ENCODE measurements at places on chromosomes 3 and 15.

DNA sequence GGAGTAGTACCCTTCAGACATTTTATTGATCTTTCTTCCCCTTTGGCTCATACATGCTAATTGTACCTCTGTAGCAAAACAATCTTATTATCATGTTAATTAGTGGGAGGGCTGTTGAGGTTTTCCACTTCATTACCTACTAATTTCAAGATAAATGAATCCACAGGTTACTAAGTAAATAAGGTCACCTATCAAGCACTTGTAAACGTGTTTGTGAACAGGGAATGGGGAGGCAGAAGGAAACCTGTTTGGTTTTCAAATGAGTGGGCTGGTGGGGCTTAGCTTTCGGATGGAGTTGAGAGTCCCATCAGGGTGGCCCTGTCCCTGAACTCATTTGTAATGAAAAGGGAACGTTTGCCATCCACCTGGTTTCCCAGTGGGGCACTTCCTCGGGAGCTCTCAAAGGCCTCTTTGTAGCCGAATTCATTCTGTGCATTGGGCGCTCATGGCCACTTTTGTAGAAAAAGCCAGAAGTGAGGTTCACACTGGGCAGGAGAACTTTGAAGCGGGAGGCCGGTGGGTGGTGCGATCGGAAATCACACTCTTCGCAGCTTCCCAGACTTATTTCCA lies 419.8 kb upstream of the NR2F2 start:
- DNase-seq = no peak

DNA sequence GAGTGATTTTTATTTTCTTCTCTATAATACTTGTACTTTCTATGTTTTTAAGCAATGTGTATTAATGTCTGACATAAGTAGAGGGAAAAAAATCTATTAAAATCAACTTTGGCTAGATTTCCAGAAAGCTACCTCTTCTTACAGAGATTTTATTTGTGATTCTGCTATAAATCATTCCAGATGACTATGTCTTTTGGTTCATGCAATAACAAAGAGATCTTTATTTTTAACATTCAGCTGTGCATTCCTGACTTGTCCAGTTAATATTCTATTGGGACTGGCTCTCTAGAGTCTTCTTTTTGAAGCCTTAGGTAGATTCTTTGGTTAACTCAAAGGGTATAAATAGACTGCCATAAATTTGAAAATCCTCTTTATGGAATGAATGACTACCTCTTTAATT lies 74.3 kb upstream of the ARPP21 start:
- DNase-seq = no peak

GRCh38 chr3:23484386-23484785 lies 281.3 kb downstream of the UBE2E2 start:
- no peak for DNase-seq

DNA sequence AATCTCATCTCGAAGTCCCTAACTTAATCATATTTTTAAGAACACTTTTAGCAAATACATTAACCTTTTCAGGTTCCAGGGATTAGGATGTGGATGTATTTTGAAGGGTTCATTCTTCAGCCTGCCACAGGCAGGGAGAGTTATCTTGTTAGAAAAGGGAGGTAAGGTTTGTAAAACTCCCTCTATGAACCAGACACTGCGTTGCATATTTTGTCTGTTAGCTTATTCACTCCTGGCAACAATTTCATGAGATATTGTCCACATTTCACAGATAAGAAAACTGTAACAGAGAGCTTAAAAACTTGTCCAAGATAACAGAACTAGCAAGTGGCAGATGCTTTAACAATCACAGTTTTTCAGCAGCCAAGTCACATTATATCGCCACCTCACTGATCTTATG lies 155.4 kb downstream of the DIPK2A start:
- DNase-seq = no peak

DNA sequence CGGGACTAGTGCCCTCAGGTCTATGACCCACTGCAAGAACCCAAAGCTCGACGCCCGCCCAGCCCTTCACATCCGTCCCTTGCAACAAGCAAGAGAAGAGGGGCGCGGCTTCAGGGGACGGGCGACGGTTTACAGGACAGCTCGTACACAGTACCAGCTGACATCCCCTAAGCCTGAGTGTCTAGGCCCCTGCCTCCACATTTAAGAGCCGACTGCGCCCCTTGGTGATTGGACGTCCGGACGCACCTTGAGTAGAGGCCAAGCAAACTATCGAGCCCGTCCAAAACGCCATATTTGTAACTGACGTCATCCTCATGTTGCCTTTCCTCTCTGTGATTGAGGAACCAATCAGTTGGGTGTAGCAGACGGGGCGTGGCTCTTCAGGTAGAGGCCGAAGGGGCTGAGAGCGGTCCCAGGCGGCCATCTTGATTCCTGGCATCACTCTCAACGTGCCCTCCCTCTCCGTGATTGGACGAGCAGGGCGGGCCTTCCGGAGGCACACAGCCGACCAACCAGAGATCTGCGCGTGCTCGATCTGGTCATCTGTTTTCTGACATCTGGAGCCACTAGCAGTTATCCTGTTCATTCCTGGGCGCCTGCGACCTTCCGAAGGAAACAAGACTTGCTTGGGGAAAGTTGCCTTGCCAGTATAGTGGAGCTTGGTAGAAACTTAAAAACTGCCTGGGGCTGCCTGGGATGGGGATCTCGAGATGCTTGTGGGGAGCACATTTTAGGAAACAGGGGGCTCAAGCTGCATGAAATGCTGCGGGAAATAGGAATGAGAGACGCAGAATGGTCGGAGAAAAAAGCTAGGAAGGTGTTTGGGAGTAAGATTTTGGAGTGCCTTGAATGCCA lies 4.0 kb upstream of the RPL14 start:
- DNase-seq = peak; percentile 98

DNA sequence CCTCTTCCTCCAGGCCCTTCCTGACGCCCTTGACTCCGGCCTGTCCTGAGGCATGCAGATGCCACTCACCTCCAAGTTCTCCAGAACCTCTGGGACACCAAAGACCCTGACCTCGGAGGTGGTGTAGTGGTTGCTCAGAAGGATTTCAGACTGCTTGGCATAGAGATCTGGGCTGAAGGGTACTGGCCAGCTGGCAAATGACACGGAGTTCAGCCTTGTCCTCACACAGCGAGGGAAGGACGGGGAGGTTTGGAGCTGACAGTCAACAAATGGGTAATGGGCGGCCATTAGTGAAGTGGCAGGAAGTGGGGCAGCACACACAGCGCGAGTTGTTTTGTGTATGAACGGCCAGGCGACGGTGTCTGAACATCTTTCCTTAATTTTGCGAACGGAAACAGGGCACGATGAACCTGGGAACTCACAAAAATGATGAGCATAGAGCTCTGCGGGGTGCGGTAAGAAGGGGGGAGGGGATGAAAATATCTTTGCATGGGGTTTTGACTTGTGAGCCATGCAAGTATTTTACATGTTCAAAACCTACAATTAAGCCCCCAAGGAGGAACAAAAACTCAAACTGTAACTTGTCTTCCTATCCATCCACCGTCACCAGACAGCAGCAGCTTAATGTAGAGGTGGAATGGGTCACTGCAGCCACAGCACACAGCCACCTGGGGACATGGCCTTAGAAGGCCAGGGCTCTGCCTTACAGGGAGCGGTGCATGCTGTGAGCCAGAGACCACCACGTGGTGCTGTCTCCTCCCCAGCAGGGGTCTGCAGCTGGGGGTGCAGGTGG lies 43.6 kb upstream of the RPL32 start:
- DNase-seq = no peak

- no peak for DNase-seq
Measured at GRCh38 chr15:33309602-33310276, 1.0 kb upstream of the RYR3 start.

DNA sequence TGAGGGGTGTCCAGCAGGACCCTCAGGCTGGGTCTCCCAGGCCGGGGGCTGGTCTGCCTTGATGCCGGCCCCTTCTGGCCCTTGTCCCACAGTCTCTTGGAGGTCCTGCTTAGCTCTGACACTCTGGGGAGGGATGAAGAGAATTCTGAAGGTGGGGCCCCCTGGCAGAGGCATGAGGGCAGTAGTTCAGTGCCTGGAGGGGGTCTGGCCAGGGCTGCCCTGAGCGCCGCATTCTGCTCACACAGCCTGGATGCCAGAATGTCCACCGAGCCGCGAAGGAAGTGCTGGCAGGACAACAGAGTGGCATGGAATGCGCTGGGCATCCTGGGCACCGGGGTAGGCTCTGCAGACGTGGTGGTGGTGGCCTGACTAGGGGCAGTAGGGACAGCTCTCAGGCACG lies 55.5 kb downstream of the SMAD6 start:
- no peak for DNase-seq

- DNase-seq = no peak
Measured at GRCh38 chr15:89090791-89091626, 2.8 kb downstream of the ABHD2 start.
